ENCODE measurements at places on chromosomes 7 and 10. TPM values are rescaled to one million over a fixed set of nuclear protein-coding genes. Genes with fewer than 3 reads are reported as not detected.

DNA sequence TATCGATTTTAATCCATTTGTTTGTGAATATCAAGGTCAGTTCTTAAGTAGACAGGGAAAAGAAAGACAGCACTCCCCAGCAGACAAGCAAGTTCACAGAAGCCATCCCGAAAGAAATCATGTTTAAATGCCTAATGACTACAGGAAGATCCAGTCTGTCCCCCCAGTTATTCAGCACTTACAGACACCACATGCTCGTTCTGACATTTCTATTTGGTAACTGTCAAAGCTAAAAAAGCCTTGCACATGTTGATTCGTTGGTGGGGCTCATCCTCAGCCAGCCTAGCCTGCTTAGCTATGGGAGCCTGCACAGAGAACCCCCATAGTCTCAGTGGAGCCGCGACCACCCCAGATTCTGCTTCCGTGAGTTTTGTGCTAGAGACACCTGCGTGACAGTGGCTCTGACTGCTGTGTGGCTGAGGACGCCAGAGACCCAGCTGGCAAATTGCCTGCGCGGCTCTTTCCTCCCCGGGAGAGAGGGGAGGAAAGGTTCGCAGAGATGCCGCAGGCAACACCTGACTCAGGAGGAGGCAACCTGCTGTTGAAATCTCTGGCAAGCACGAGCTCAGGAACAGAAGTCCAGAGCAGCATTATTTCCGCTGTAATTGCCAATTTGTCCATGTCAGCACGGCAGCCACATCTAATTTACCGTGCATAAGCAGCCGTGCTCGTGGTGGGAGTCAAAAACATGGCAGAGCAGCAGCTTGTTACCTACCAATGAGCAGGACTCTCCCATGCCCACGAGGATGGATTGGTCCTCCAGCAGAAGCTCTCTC lies 194.2 kb downstream of the GPAM start:
- H3K4me3 ChIP-seq = no peak overlapping the region
- no peak for DNase-seq
- no peak overlapping the region for H3K27ac ChIP-seq
- no peaks in the 10 kb centered on the region for H3K36me3 ChIP-seq
- H3K4me1 ChIP-seq = no peaks in the 10 kb centered on the region

GRCh38 chr7:47540387-47541350 lies 41.2 kb downstream of the TNS3 start:
- H3K4me1 ChIP-seq = peaks cover 3% of the 10 kb centered on the region
- H3K27ac ChIP-seq = peak overlapping the region; percentile 88
- H3K27me3 ChIP-seq = no peaks in the 10 kb centered on the region

GRCh38 chr10:102632394-102633111 lies 11.7 kb upstream of the TRIM8 start:
- DNase-seq = no peak
- no peaks in the 10 kb centered on the region for H3K36me3 ChIP-seq
- no peak overlapping the region for H3K4me3 ChIP-seq
- no peaks in the 10 kb centered on the region for H3K27me3 ChIP-seq
- no peak overlapping the region for H3K27ac ChIP-seq
- no peaks in the 10 kb centered on the region for H3K4me1 ChIP-seq

Gene MLXIPL
- 208 TPM for polyA plus RNA-seq

- H3K36me3 ChIP-seq = peaks cover 13% of the 10 kb centered on the region
- H3K27ac ChIP-seq = no peak overlapping the region
- DNase-seq = no peak
- peaks cover 8% of the 10 kb centered on the region for H3K4me1 ChIP-seq
- peak overlapping the region; percentile 58 for H3K4me3 ChIP-seq
These were observed 481 bp upstream of the NPM3 start for GRCh38 chr10:101783736-101784118.

DNA sequence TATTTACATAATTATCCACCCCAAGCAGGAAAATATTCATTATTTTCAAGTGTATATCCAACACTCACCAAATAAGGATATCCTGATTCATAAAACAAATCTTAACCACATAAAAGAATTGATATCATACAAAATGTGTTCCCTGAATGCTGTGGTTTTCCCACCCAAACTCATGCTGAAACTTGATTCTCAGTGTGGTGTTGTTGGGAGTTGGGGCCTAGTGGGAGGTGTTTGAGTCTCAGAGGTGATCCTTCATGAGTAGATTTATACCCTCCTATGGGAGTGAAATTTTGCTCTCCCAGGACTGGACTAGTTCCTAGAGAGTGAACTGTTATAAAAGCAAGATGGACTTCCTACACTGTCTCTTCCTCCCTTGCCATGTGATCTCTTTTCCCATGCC lies 1028.3 kb downstream of the SORCS1 start:
- H3K27me3 ChIP-seq = no peaks in the 10 kb centered on the region
- no peak for DNase-seq
- H3K36me3 ChIP-seq = no peaks in the 10 kb centered on the region

- DNase-seq = peak; percentile 17
- no peaks in the 10 kb centered on the region for H3K4me1 ChIP-seq
- H3K36me3 ChIP-seq = no peaks in the 10 kb centered on the region
- no peak overlapping the region for H3K4me3 ChIP-seq
- H3K27ac ChIP-seq = no peak overlapping the region
These were observed 258.6 kb downstream of the PAXIP1 start for GRCh38 chr7:154744256-154744860.

Gene IKZF1
- 3.5 TPM for polyA plus RNA-seq

GRCh38 chr10:23194966-23195845 lies 3.1 kb downstream of the PTF1A start:
- no peak overlapping the region for H3K4me3 ChIP-seq
- H3K27me3 ChIP-seq = peaks cover 57% of the 10 kb centered on the region
- no peaks in the 10 kb centered on the region for H3K4me1 ChIP-seq
- no peak for DNase-seq
- H3K27ac ChIP-seq = no peak overlapping the region

GRCh38 chr10:4343091-4343490 lies 482.9 kb upstream of the AKR1E2 start:
- H3K27ac ChIP-seq = no peak overlapping the region
- H3K4me3 ChIP-seq = no peak overlapping the region
- no peaks in the 10 kb centered on the region for H3K36me3 ChIP-seq
- no peak for DNase-seq
- no peaks in the 10 kb centered on the region for H3K27me3 ChIP-seq

DNA sequence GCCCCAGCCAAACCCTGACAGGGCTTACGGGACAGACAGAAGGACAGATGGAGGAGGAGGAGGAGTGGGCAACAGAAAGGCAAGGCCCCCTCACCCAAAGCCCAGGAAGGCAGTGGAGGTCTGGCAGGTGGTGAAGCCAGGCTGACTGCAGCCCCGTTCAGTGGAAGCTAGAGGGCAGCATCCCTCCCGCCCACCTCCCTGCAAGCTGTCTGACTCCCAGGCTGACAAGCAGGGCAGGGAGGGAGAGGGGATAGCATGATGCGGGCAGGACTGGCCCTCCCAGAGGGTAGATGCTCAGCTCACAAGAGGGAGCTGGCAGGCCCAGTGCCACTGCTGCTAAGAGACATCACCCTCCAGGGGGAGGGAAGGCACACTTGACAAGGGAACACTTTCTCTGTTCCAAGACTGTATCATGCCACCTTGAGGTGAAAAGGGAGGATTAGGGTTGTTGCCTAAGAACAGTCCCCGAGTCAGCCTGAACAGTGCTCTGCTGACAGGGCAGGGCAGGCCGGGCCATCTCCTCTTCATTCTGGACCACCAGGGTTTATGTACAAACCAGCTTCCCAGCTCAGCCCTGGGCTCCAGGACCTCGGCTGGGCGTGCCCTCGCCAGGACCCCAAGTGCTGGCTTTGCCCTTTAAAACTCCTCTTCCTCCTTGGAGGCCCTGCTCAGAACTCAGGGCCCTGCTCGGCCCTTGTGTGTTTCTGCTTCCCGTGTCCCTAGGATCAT lies 61.8 kb downstream of the RASGEF1A start:
- H3K27me3 ChIP-seq = no peaks in the 10 kb centered on the region
- H3K27ac ChIP-seq = no peak overlapping the region
- peak; percentile 38 for DNase-seq
- H3K36me3 ChIP-seq = no peaks in the 10 kb centered on the region
- H3K4me1 ChIP-seq = no peaks in the 10 kb centered on the region

DNA sequence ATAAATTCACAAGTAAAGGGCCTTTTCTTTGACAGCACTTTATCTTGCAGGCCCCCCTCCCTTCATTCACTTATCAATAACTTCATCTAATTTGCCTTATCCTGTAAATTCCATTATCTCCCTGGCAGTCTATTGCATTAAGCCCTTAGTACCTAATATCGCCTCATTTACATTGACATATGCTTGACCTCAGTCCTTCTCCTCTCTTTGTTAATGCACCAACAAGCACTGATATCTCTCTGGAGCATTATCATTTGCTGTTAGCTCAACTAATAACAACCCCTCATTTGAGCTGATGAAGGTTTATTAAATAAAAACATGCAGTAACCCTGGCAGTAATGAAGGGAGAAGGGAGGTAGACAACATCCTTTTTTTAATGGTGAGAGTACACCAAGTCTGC lies 46.8 kb downstream of the EXOC4 start:
- no peak for DNase-seq
- no peaks in the 10 kb centered on the region for H3K36me3 ChIP-seq
- no peak overlapping the region for H3K27ac ChIP-seq
- H3K4me3 ChIP-seq = no peak overlapping the region
- no peaks in the 10 kb centered on the region for H3K4me1 ChIP-seq
- no peaks in the 10 kb centered on the region for H3K27me3 ChIP-seq

Gene FAM25C
- polyA plus RNA-seq = not detected

- no peaks in the 10 kb centered on the region for H3K27me3 ChIP-seq
- no peak for DNase-seq
- H3K4me3 ChIP-seq = no peak overlapping the region
- H3K27ac ChIP-seq = no peak overlapping the region
- H3K36me3 ChIP-seq = no peaks in the 10 kb centered on the region
These were observed 345.1 kb downstream of the RNLS start for GRCh38 chr10:88237896-88238614.

GRCh38 chr10:118853916-118854315 lies 99.1 kb upstream of the CACUL1 start:
- no peaks in the 10 kb centered on the region for H3K4me1 ChIP-seq
- no peak overlapping the region for H3K4me3 ChIP-seq
- H3K36me3 ChIP-seq = no peaks in the 10 kb centered on the region
- no peaks in the 10 kb centered on the region for H3K27me3 ChIP-seq

Gene BTBD16
- 0.18 TPM for polyA plus RNA-seq

Gene IFIT3
- polyA plus RNA-seq = 16.6 TPM

DNA sequence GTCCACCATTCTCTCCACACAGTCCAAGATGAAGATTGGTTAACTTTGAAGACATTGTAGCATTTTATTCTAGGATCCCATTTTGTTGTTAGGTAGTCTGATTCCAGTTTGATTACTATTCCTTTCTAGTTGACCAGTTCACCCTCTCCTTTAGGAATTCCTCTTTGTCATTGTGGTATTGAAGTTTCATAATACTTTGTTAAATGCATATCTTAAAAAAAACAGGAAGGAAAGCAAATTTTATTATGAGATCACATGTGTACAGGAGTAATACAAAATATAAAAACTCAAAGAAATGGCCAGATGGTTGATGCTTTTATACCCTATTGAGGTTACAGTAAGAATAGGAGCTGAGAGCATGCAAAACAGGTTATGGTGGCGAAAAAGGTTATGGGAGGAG lies 15.5 kb upstream of the SEMA3C start:
- H3K36me3 ChIP-seq = no peaks in the 10 kb centered on the region
- H3K4me1 ChIP-seq = no peaks in the 10 kb centered on the region
- no peak overlapping the region for H3K27ac ChIP-seq
- no peaks in the 10 kb centered on the region for H3K27me3 ChIP-seq
- DNase-seq = no peak

- H3K27me3 ChIP-seq = no peaks in the 10 kb centered on the region
- H3K4me3 ChIP-seq = no peak overlapping the region
- DNase-seq = peak; percentile 71
- H3K27ac ChIP-seq = no peak overlapping the region
- H3K36me3 ChIP-seq = no peaks in the 10 kb centered on the region
These were observed 1.6 kb downstream of the FAM24A start for GRCh38 chr10:122911889-122912484.

DNA sequence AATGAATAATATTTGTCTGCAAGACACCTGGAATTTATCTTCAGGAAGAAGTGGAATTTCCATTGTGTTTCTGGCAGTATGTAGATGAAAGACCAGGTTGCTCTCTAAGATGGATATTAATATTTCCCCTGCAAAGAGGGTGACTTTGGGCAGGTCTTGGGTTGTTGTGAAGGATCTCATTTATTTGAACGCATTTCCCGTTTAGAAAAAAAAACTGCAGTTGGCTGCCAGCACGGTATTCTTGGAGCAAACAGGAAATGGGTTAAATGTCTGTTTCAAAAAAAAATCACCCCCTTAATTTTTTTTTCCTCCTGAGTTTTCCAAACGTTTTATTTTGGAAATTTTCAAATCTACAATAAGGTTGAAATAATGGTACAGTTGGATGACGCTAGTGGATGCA lies 11.5 kb downstream of the EIF4H start:
- no peaks in the 10 kb centered on the region for H3K4me1 ChIP-seq
- no peak overlapping the region for H3K4me3 ChIP-seq
- H3K27ac ChIP-seq = no peak overlapping the region
- peaks cover 44% of the 10 kb centered on the region for H3K36me3 ChIP-seq

- H3K4me3 ChIP-seq = no peak overlapping the region
- no peaks in the 10 kb centered on the region for H3K4me1 ChIP-seq
- no peak for DNase-seq
- no peak overlapping the region for H3K27ac ChIP-seq
- H3K36me3 ChIP-seq = no peaks in the 10 kb centered on the region
These were observed 55.0 kb downstream of the ST7 start for GRCh38 chr7:117008118-117008885.

- H3K4me3 ChIP-seq = no peak overlapping the region
- DNase-seq = no peak
- H3K4me1 ChIP-seq = no peaks in the 10 kb centered on the region
- no peaks in the 10 kb centered on the region for H3K36me3 ChIP-seq
These were observed 11.3 kb downstream of the CRYGN start for GRCh38 chr7:151428378-151429236.

Gene ZNF511
- polyA plus RNA-seq = 21.8 TPM

Gene PRKCQ
- polyA plus RNA-seq = 1.4 TPM

Gene CXCL12
- 53.5 TPM for polyA plus RNA-seq

DNA sequence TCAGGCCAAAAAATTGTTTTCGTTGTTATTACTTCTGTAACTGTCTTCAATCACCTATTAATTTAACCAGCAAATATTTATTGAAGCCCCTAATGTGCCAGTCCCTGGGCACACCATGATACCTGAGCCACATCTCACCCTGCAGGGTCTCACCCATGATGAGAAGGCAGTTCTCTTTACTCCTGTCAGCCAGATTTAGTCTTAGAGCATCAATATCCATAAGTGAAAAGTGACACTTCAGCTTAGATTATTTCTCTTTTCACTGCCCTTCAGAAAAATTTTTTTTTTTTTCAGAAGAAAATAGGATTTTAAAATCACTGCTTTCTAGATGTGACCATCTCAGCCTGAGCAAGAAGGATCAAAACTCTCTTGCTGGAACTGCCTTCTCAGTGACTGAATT lies 258.6 kb upstream of the NFE2L3 start:
- H3K4me3 ChIP-seq = no peak overlapping the region
- H3K27ac ChIP-seq = no peak overlapping the region
- DNase-seq = no peak
- H3K27me3 ChIP-seq = no peaks in the 10 kb centered on the region
- no peaks in the 10 kb centered on the region for H3K36me3 ChIP-seq
- no peaks in the 10 kb centered on the region for H3K4me1 ChIP-seq

Data from small intestine (tissue), 16 donors.